ENCODE measurements at places on chromosomes 5 and 9.

DNA sequence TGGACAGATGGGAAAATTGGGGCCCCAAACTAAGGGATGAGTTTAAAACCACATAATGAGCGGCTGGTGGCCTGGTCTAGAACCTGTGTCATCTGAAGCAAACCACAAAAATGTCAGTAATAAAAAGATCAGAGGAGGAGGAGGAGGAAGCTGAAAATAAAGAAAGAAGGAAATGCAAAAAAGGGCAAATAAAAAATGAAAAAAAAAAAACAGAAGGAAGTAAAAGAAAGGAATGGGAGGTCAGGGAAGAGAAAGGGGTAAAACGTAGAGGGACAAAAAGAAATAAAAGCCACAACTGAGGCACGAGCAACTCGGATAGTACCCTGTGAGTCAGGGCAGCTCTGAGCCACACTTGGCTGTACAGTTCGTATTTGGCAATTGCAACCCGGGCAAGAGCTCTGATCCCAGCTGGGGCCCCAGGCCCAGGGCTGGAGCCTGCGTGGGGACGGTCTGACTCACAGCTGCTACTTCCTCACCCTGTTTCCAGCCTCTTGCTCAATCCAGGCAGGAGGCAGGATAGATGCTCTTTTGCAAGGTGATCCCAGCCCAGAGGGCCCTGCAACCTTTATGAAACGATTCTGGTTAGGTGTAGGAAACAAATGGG lies 137.9 kb upstream of the TRIM32 start:
- DNase-seq: no peak

GRCh38 chr9:4197548-4197947 lies 102.3 kb downstream of the GLIS3 start:
- DNase-seq: no peak

- DNase-seq: no peak
These were observed 47.1 kb upstream of the POU4F3 start for GRCh38 chr5:146291421-146292074.

DNA sequence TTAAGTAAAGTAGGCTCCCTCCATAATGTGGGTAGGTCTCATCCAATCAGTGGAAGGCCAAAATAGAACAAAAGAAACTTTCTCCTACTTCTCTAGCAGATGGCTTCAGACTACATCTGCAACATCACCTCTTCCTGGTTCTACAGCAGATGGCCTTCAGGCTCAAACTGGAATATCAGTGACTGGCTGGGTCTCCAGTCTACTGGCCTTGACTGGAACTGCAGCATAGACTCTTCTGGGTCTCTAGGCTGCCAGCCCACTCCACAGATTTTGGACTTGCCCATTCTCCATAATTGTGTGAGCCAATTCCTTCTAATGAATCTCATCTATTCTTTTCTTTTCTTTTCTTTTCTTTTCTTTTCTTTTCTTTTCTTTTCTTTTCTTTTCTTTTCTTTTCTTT lies 64.8 kb downstream of the ACER2 start:
- no peak for DNase-seq

DNA sequence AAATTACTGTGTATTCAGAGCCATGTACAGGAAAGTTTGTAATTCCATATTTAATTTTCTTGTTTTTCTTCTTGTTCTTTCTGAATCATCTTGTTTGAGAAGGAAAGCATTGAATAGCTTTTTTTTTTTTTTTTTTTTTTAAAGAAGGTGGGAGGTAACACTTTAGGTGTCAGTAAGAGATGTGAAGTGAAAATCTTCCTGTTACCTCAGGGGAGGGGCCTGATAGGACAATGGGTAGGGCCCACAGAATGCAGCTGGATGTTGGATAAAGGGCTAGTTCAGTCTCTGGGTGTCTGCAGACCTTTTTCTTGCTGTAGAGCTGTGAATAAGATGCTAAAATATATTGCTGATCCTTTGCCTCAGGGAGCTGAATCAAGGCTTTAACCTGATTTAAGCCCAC lies 317.4 kb downstream of the MAN2A1 start:
- DNase-seq: no peak
